SJCRH30 (cell line): ENCODE measurements at places on chromosomes 7 and 10.

GRCh38 chr7:105808703-105809590 lies 67.5 kb downstream of the ATXN7L1 start:
- no peak overlapping the region for H3K4me3 ChIP-seq
- H3K36me3 ChIP-seq = no peaks in the 10 kb centered on the region
- no peak for DNase-seq
- no peak overlapping the region for H3K27ac ChIP-seq
- H3K4me1 ChIP-seq = no peaks in the 10 kb centered on the region
- no peaks in the 10 kb centered on the region for H3K27me3 ChIP-seq

- DNase-seq = no peak
- H3K4me1 ChIP-seq = no peaks in the 10 kb centered on the region
- H3K27me3 ChIP-seq = peaks cover 16% of the 10 kb centered on the region; the same call in 1 of the 2 replicates
- no peaks in the 10 kb centered on the region for H3K36me3 ChIP-seq
- H3K4me3 ChIP-seq = no peak overlapping the region
- H3K27ac ChIP-seq = no peak overlapping the region
Observed at GRCh38 chr7:50205011-50205410, 99.5 kb upstream of the IKZF1 start.

- peaks cover 3% of the 10 kb centered on the region; the same call in 1 of the 2 replicates for H3K4me1 ChIP-seq
- peak; percentile 66 for DNase-seq
- H3K27me3 ChIP-seq = no peaks in the 10 kb centered on the region
Observed at GRCh38 chr7:79820387-79820786, 314.2 kb upstream of the GNAI1 start.

GRCh38 chr7:123070702-123071286 lies 75.3 kb upstream of the TAS2R16 start:
- H3K4me3 ChIP-seq = no peak overlapping the region
- DNase-seq = peak; percentile 24
- 0 out of 2 replicates have a peak, but pooled peaks cover 3% of the 10 kb centered on the region for H3K27me3 ChIP-seq
- no peaks in the 10 kb centered on the region for H3K36me3 ChIP-seq
- H3K27ac ChIP-seq = no peak overlapping the region

GRCh38 chr7:73452999-73453635 lies 19.5 kb downstream of the FZD9 start:
- H3K27ac ChIP-seq = no peak overlapping the region
- no peaks in the 10 kb centered on the region for H3K4me1 ChIP-seq
- H3K27me3 ChIP-seq = no peaks in the 10 kb centered on the region
- H3K4me3 ChIP-seq = no peak overlapping the region
- peaks cover 81% of the 10 kb centered on the region for H3K36me3 ChIP-seq

- no peaks in the 10 kb centered on the region for H3K27me3 ChIP-seq
- DNase-seq = no peak
- peak overlapping the region; percentile 72 for H3K4me3 ChIP-seq
- no peaks in the 10 kb centered on the region for H3K36me3 ChIP-seq
Observed at GRCh38 chr7:95595746-95596197, 544 bp downstream of the PDK4 start.

DNA sequence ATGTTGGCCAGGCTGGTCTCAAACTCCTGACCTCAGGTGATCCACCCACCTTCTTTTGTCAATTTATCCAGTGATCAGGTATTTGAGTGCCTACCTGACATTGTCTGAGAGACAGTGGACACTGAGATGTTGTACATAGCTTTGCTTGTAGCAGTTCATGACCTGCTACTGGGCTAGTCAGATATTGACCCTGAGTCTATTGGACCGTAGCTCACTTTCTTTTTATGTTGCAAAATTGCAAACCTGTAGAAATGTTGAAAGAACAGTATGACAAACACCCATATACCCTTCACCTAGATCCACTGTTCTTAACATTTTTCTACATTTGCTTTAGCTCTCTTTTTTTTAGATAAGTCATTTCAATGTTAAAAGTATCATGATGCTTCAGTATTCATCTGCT lies 410.4 kb upstream of the GALNT17 start:
- peaks cover 30% of the 10 kb centered on the region for H3K36me3 ChIP-seq
- no peak overlapping the region for H3K27ac ChIP-seq
- no peaks in the 10 kb centered on the region for H3K4me1 ChIP-seq

GRCh38 chr7:155533827-155534690 lies 12.3 kb downstream of the CNPY1 start:
- no peaks in the 10 kb centered on the region for H3K4me1 ChIP-seq
- H3K36me3 ChIP-seq = no peaks in the 10 kb centered on the region
- DNase-seq = peak; percentile 66
- no peak overlapping the region for H3K27ac ChIP-seq
- H3K4me3 ChIP-seq = no peak overlapping the region
